ENCODE measurements at places on chromosomes 6 and 20.

DNA sequence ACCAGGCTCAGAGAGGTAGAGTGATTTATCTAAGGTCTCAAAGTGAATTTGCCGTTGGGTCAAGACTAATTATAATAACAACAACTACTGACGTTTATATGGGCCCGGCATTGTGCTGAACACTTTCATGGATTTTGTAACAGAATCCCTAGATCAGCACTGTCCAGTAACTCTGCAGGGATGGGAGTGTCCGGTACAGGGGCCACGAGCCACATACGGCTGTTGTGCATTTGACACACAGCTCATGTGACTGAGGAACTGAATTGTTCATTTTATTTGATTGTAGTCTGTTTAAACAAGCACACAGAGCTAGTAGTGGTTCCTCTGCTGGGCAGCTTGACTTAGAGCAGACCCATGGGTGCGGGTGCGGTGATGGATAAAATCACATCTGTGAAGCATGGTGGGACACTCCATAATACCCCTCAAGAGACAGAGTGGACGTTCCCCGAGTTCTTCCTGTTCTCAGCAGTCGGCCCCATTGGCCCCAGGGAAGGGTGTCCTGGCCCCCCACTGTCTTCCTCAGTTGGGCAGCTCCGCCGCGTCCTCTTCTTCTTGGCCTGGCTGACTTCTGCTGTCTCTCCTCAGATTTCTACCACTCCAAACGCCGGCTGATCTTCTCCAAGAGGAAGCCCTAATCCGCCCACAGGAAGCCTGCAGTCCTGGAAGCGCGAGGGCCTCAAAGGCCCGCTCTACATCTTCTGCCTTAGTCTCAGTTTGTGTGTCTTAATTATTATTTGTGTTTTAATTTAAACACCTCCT lies 6.8 kb downstream of the CDKN1A start:
- DNase-seq, result no peak

DNA sequence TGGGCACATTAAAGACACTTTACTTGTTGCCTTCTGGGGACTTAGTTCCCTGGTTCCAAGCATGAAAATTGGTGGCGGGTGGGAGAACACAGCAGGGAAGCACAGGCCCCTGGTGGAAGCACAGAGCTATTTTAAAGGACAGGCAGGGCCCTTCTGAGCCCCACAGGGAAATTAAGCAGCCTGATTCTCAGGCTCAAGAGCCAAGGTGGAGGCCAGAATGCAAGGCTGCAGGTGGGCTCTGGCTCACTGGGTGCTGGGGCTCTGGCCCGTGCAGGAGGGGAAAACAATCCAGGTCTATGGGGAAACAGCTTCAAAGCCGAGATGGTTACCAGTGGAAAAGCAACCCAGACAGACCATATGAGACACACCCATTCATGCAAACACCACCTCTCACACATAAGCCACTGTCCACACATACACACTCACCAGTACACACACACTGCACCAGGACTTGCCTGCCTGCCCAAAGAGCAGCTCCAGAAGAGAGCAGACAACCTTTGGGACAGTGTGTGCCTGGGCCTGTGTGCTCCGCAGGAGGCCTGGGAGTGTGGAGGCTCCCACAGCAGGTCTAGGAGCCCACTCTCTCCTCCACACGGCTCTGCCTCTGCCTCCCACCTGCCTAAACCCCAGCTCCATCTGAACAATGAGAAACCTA lies 30.6 kb downstream of the TFEB start:
- no peak for DNase-seq

- DNase-seq, result no peak
These were observed 21.0 kb downstream of the WASF1 start for GRCh38 chr6:110158479-110158878.

- DNase-seq, result no peak
These were observed 35.3 kb downstream of the RALGAPA2 start for GRCh38 chr20:20677186-20677585.

DNA sequence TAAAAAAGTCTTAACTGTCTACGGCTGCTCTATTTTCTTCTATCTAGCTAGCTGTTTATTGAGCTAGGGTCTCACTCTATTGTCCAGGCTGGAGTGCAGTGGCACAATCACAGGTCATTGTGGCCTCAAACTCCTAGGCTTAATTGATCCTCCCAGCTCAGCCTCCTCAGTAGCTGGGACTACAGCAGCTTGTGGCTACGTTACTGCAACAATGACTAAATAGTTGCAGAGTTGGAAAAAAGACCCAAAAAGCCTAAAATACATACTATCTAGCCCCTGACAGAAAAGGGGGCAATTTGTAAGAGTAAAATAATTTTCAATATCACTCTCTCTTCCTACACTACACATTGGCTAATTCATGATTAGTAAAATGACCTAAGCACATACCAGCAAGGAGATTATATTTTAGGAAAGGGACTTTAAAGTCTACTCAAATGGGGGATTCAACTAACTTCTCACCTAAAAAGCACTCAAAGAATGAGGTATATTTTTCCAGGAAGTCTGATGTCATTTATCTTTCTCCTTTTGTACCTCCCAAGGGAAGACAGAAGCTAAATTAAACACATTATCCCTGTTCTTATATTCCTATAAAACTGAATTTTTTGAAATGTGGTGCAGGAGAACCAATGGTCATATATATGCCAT lies 82.8 kb downstream of the ZMYND8 start:
- DNase-seq, result no peak

- DNase-seq, result peak; percentile 56
These were observed 1.9 kb downstream of the DDR1 start for GRCh38 chr6:30885999-30886896.

DNA sequence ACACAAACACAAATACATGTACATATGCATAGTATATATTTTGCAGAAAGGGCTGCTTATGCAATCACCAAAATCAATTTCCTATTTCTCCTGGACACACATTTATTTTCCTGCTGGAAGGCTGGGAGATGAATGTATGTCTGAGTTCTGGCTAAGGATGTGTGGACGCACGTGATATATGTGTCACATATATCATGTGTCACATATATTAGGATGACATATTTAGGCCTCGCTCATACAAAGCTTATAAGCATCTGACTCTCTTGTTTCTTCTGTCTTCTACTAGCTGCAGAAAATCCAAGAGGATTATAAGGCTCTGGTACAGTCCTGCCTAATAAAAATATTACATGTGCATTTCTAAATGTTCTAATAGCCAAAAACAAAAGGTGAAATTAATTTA lies 47.2 kb upstream of the TFAP2D start:
- no peak for DNase-seq

DNA sequence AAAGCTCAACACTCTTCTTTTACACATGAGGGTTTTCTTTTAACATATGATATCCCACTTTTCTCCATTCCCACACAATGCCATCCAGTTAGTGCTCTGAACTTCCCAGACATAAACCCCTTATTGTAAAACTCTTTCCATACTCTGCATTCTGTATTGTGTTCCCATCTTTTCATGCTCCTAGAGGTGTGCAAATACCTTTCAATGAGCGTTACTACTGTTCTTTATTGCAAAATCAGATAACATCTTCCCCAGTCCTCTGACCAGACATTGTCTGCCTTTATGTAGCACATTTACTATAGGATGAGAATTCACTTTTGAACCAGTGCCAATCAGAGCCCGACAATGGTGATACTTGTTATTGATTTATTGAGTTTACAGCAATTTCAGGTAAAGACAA lies 296.2 kb downstream of the GRIK2 start:
- DNase-seq, result no peak

- DNase-seq, result no peak
These were observed 123.1 kb downstream of the RPS12 start for GRCh38 chr6:132937466-132937906.

- DNase-seq, result no peak
These were observed 29.9 kb upstream of the FKBP1A start for GRCh38 chr20:1422753-1423152.

GRCh38 chr20:37393196-37393862 lies 47.4 kb downstream of the SRC start:
- no peak for DNase-seq

DNA sequence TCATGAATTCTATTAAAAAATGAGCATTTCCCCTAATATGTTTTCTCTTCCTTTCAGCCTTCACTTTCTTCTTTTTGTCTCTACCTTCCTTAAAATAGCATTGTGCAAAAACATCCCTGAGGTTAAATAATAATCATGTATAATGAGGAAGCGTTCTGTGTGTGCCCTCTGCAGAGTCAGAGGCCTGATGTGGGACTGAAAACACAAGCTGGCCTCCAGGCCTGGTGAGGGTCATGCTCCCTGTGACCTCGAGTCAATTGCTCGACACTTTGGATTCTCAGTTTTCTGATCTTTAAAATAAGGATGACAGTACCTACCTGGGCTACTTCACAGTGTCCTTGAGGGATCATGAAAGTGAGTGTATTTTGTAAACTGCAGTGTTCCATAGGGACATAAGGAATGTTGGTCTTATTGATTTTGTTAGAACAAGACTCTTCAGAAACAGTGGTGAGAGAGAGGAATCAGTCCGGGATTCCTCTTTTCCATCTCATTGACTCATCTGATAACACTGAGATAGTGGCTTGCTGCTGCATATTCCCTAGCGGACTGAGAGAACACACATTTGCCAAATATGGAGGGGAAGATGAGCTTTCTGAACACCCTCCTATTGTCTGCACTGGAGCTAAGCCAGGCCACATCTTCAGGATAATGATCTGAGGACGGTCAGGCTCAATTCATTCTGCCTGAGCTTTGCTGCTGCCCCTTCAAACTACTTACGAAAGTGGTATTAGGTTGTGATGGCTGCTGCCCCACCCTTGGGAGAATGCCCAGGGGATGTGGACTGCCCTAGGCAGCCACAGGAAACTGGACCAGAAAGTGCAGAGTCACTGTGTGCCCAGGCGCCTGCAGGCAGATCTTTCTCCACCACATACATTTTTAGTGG lies 39.6 kb upstream of the PDE7B start:
- DNase-seq, result no peak

DNA sequence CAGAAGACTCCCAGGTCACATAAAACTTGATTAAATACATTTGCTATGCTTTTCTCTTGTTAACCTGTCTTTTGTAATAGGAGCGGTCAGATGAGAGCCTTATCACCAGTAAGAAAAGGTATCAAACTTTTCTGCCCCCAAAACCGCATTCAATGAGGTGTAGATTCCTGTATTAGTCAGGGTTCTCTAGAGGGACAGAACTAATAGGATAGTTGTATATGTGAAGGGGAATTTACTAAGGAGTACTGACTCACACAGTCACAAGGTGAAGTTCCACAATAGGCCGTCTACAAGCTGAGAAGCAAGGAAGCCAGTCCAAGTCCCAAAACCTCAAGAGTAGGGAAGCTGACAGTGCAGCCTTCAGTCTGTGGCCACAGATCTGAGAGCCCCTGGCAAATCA lies 32.7 kb downstream of the PTPRK start:
- no peak for DNase-seq

- DNase-seq, result no peak
These were observed 18.3 kb downstream of the NTSR1 start for GRCh38 chr20:62726716-62727583.

GRCh38 chr6:75691012-75691411 lies 58.0 kb upstream of the MYO6 start:
- no peak for DNase-seq
